IMR-90 (cell line): ENCODE measurements at places on chromosomes 12 and 14. TPM values are rescaled to one million over a fixed set of nuclear protein-coding genes. Genes with fewer than 3 reads are reported as not detected.
A peak's percentile ranks its signal among the peaks of the same experiment; 100 is the strongest.

Gene KRT78
- total RNA-seq, result not detected in 2 replicates

Gene SINHCAF
- 30.8 and 43.3 TPM in 2 replicates for total RNA-seq

Gene KRT82
- not detected in 2 replicates for total RNA-seq

Gene OTOGL
- total RNA-seq, result 0.18 and 0.28 TPM in 2 replicates

Gene RNASE1
- not detected in 2 replicates for total RNA-seq

- no peak overlapping the region for H3K4me3 ChIP-seq
- H3K36me3 ChIP-seq, result no peaks in the 10 kb centered on the region; the same call in 1 of the 2 replicates
- no peak overlapping the region for H3K27ac ChIP-seq
- no peak for DNase-seq
- H3K4me1 ChIP-seq, result peaks cover 10% of the 10 kb centered on the region
These were observed 5.7 kb downstream of the SOCS2 start for GRCh38 chr12:93578221-93578620.

- no peak overlapping the region for H3K4me3 ChIP-seq
- no peaks in the 10 kb centered on the region for H3K27me3 ChIP-seq
- H3K27ac ChIP-seq, result no peak overlapping the region
- H3K36me3 ChIP-seq, result no peaks in the 10 kb centered on the region
- no peaks in the 10 kb centered on the region; the same call in 1 of the 2 replicates for H3K4me1 ChIP-seq
- DNase-seq, result peak; percentile 55
These were observed 775 bp upstream of the FAM186A start for GRCh38 chr12:50397117-50397650.

DNA sequence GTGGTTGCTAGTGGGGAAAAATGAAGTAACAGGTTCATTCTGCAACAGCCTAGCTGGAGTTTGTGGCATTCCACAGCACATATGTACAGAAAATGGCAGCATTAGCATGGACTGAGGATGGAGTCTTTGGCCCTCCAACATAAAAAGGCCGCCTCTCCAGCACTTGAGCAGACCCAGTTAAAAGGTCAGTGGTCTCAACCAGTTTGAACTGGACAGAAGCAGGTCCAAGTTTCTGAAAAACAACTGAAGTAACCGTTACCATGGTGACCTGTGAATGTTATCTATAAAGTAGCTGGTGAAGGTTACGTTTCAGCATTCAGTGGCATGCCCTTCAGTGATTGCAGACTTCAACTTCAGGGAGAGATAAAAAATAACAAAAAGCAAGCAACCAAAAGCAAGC lies 34.1 kb upstream of the OR10AD1 start:
- no peaks in the 10 kb centered on the region for H3K36me3 ChIP-seq
- 0 out of 2 replicates have a peak, but pooled peaks cover 1% of the 10 kb centered on the region for H3K27me3 ChIP-seq
- no peak for DNase-seq
- H3K4me1 ChIP-seq, result no peaks in the 10 kb centered on the region
- no peak overlapping the region for H3K4me3 ChIP-seq
- no peak overlapping the region for H3K27ac ChIP-seq

DNA sequence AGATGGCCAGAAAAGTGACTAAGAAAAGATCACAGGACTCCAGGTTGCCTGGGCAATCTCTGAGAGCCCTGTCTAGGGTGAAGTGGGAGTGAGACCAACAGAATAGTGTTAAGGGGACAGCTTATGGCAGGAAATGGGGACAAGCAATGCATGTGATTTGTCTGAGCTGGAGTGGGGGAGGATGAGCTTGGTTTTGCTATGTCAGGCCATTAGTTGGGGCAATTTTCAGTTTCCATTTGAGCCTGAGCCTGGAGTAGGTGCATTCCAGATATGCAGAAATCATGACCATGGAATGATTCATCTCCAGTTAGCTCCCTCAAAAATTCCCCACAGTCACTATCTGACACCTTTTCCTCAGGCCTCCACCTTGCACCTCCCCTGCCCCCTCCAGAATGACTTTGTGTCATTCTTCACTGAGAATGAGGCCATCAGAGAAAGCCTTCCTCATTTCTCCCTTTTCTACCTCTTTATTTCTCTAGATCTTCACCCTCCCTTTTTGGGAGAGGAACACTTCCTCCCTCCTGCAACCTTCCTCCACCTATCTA lies 150.9 kb upstream of the PLEKHG7 start:
- no peaks in the 10 kb centered on the region for H3K27me3 ChIP-seq
- H3K4me3 ChIP-seq, result no peak overlapping the region
- H3K27ac ChIP-seq, result no peak overlapping the region
- H3K4me1 ChIP-seq, result peaks cover 3% of the 10 kb centered on the region

- no peak overlapping the region for H3K27ac ChIP-seq
- H3K27me3 ChIP-seq, result no peaks in the 10 kb centered on the region
- no peaks in the 10 kb centered on the region for H3K36me3 ChIP-seq
- DNase-seq, result no peak
- H3K4me3 ChIP-seq, result no peak overlapping the region
- H3K4me1 ChIP-seq, result peaks cover 11% of the 10 kb centered on the region
These were observed 7.8 kb downstream of the TRAF3 start for GRCh38 chr14:102784892-102785594.

- H3K27me3 ChIP-seq, result no peaks in the 10 kb centered on the region
- DNase-seq, result no peak
- H3K4me1 ChIP-seq, result peaks cover 18% of the 10 kb centered on the region
- peaks cover 3% of the 10 kb centered on the region; the same call in 1 of the 2 replicates for H3K36me3 ChIP-seq
- peak overlapping the region; percentile 87 for H3K4me3 ChIP-seq
These were observed 1.1 kb upstream of the MTA1 start for GRCh38 chr14:105418269-105419194.

DNA sequence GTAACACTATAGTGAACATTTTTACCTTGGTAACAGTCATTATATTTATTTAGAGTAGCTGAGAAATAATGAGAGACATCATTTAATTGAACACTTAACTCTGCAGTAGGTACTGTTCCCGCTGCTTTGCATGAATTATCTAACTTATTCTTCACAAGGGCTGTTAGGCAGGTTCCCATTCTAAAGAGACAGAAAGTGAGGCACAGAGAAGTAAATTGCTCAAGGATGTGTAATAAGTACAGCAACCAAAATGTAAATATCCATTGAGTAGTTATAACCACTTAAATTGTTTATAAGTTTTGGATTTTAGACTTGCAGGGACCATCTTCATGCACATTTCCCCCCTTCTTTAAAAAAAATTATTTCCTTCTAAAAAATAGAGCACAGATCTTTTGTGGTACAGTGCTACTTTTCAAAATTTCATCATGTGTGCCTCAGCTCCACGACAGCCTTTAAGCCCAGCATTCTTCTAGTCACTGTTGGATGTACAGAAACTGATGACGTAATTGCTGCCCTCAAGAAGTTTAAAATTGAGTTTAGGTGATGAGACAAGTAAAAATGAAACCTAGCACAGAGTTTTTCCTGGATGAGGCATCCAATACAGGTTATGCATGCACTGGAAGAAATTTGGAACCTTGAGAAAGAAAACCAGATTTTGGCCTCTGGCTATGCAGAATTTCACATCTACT lies 6.0 kb upstream of the MANSC4 start:
- no peaks in the 10 kb centered on the region for H3K27me3 ChIP-seq
- DNase-seq, result peak; percentile 93
- H3K36me3 ChIP-seq, result peaks cover 10% of the 10 kb centered on the region
- H3K4me3 ChIP-seq, result no peak overlapping the region
- peaks cover 20% of the 10 kb centered on the region for H3K4me1 ChIP-seq

- peaks cover 6% of the 10 kb centered on the region; the same call in 1 of the 2 replicates for H3K36me3 ChIP-seq
- no peak overlapping the region for H3K4me3 ChIP-seq
- peaks cover 10% of the 10 kb centered on the region for H3K4me1 ChIP-seq
These were observed 210.8 kb downstream of the PCNX1 start for GRCh38 chr14:71117839-71118743.

GRCh38 chr12:54502485-54502884 lies 4.9 kb downstream of the NCKAP1L start:
- H3K4me3 ChIP-seq, result no peak overlapping the region
- no peaks in the 10 kb centered on the region for H3K4me1 ChIP-seq
- no peaks in the 10 kb centered on the region for H3K36me3 ChIP-seq
- no peak for DNase-seq
- peaks cover 4% of the 10 kb centered on the region for H3K27me3 ChIP-seq

DNA sequence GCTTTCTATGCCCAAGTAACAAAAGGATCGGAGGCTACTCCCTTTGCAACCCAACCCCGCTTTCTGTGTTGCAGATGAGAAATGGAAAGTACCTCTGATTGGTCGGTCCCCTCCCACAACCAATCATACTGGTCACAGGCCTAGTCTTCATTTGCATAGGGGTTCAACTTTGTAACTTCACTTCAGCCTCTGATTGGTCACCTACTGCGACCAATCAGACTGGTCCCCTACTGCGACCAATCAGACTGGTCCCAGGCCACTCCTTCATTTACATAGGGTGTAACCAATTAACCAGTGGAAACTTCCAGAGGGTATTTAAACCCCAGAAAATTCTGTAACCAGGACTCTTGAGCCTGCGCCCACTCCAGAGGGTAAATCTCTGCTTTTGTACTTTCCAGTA lies 906.4 kb upstream of the TMEM132C start:
- H3K27ac ChIP-seq, result no peak overlapping the region
- DNase-seq, result no peak
- H3K4me3 ChIP-seq, result no peak overlapping the region
- no peaks in the 10 kb centered on the region for H3K36me3 ChIP-seq
- no peaks in the 10 kb centered on the region for H3K27me3 ChIP-seq

GRCh38 chr14:36498938-36499337 lies 21.1 kb downstream of the NKX2-1 start:
- no peak overlapping the region for H3K27ac ChIP-seq
- H3K27me3 ChIP-seq, result peaks cover 15% of the 10 kb centered on the region
- no peaks in the 10 kb centered on the region for H3K36me3 ChIP-seq
- H3K4me1 ChIP-seq, result no peaks in the 10 kb centered on the region
- no peak for DNase-seq

- DNase-seq, result no peak
- H3K27me3 ChIP-seq, result no peaks in the 10 kb centered on the region
- H3K27ac ChIP-seq, result no peak overlapping the region
- peaks cover 8% of the 10 kb centered on the region; the same call in 1 of the 2 replicates for H3K36me3 ChIP-seq
These were observed 202.7 kb downstream of the TSPAN9 start for GRCh38 chr12:3279832-3280231.

- H3K36me3 ChIP-seq, result 0 out of 2 replicates have a peak, but pooled peaks cover 2% of the 10 kb centered on the region
- no peaks in the 10 kb centered on the region for H3K27me3 ChIP-seq
- no peak overlapping the region for H3K4me3 ChIP-seq
- peak overlapping the region; percentile 40; the same call in 1 of the 2 replicates for H3K27ac ChIP-seq
These were observed 61.0 kb downstream of the KIAA0586 start for GRCh38 chr14:58488550-58488949.
